ENCODE measurements at places on chromosomes 11 and 22.

GRCh38 chr22:46891382-46891951 lies 129.0 kb downstream of the TBC1D22A start:
- H3K27me3 ChIP-seq, result no peaks in the 10 kb centered on the region
- no peak overlapping the region for H3K27ac ChIP-seq
- DNase-seq, result no peak
- no peaks in the 10 kb centered on the region for H3K4me1 ChIP-seq

- H3K36me3 ChIP-seq, result peaks cover 73% of the 10 kb centered on the region
- H3K27me3 ChIP-seq, result no peaks in the 10 kb centered on the region
- no peak overlapping the region for H3K4me3 ChIP-seq
- peak; percentile 13 for DNase-seq
Observed at GRCh38 chr22:19065929-19066328, 56.3 kb downstream of the DGCR2 start.

DNA sequence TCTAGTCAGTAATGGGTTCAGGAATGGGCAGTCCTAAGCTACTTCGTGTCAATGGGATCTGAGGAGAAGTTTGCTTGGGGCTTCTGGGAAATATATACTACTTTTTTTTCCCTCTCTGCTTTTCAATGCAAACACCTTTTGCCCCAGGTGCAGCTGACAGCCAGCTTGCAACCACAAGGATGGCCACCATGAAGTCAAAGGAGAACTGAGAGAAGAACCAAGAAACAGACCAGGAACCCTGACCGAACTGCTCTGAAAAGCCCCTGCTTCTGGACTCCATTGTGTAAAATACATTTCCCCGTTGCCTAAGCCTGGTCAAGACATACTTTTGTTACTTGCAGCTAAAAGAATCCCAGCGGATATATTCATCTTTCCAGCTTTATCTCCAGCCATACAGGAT lies 20.1 kb upstream of the CD44 start:
- H3K27me3 ChIP-seq, result no peaks in the 10 kb centered on the region
- H3K36me3 ChIP-seq, result no peaks in the 10 kb centered on the region
- no peak overlapping the region for H3K27ac ChIP-seq
- H3K4me1 ChIP-seq, result peaks cover 11% of the 10 kb centered on the region

DNA sequence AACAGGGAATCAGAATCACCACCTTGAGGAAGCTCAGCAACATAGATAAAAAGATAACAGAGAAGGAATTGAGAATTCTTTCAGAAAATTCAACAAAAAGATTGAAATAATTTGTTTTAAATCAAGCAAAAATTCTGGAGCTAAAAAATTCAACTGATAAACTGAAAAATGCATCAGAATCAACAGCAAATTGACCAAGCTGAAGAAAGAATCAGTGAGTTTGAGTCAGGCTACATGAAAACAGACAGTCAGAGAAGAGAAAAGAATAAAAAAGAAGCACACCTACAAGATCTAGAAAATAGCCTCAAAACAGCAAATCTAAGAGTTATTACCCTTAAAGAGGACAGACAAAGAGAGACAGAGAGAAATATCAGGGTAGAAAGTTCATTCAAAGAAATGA lies 28.8 kb downstream of the BTG4 start:
- no peaks in the 10 kb centered on the region for H3K27me3 ChIP-seq
- no peak overlapping the region for H3K27ac ChIP-seq
- no peaks in the 10 kb centered on the region for H3K36me3 ChIP-seq
- H3K4me1 ChIP-seq, result no peaks in the 10 kb centered on the region
- no peak for DNase-seq
- no peak overlapping the region for H3K4me3 ChIP-seq

GRCh38 chr22:27801616-27802345 lies at the start of gene MN1:
Gene MN1, minus strand, starts transcription at chr22:27801756. Its CDS starts 1,213 bp downstream, at chr22:27800543.
- peaks cover 51% of the 10 kb centered on the region for H3K4me1 ChIP-seq
- peak within 1 kb of the TSS; percentile 93 for H3K27ac ChIP-seq
- DNase-seq, result no peak

- no peak for DNase-seq
- H3K4me3 ChIP-seq, result no peak overlapping the region
- no peak overlapping the region for H3K27ac ChIP-seq
- no peaks in the 10 kb centered on the region for H3K36me3 ChIP-seq
- no peaks in the 10 kb centered on the region for H3K4me1 ChIP-seq
- H3K27me3 ChIP-seq, result no peaks in the 10 kb centered on the region
Observed at GRCh38 chr11:131693756-131694155, 323.3 kb downstream of the NTM start.

GRCh38 chr22:20944042-20944441 lies 23.0 kb upstream of the AIFM3 start:
- DNase-seq, result no peak
- no peaks in the 10 kb centered on the region for H3K27me3 ChIP-seq
- H3K4me3 ChIP-seq, result no peak overlapping the region
- no peak overlapping the region for H3K27ac ChIP-seq

DNA sequence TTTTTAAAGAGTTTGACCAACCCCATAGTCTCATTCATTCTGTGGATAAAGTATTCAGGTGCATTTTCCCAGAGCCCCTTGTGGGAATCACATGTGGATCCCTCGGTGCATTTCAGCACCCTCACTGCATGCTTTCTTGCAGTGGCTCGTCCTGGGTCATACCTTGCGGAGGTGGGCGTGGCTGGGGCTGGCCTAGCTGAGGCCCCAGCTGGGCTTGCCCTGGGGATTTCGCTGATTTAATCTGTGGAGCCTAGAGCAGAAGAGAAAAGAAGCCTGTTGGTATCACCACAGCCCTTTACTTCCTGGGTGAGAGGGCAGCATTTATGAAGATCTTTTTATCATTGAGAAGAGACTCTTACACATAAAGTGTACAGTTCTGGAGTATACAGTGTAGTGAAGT lies 53.1 kb downstream of the FBXO7 start:
- no peaks in the 10 kb centered on the region for H3K27me3 ChIP-seq
- H3K27ac ChIP-seq, result no peak overlapping the region
- H3K36me3 ChIP-seq, result no peaks in the 10 kb centered on the region
- H3K4me3 ChIP-seq, result no peak overlapping the region
- no peak for DNase-seq
- H3K4me1 ChIP-seq, result no peaks in the 10 kb centered on the region

DNA sequence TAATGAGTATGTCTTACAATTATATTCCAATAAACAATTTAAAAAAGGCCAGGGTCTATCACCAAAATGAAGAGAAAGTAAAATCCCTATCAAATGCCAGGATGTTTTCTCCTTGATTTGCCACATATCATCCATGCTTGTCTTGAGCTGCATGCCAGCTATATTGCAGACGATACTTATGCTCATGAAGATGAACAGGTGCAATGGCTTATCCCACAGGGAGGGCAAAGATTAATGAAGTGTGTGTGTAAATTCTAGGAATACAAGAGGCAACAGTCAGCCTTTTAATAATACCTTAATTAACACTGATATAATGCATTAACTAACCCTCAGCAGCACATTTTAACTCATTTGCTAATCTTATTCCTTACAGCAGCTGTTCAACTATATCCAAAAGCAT lies 850.5 kb downstream of the KCNA4 start:
- DNase-seq, result no peak
- H3K4me1 ChIP-seq, result no peaks in the 10 kb centered on the region
- H3K27me3 ChIP-seq, result no peaks in the 10 kb centered on the region

GRCh38 chr22:11598492-11599440 lies 3929.2 kb upstream of the OR11H1 start:
- no peaks in the 10 kb centered on the region for H3K27me3 ChIP-seq
- DNase-seq, result no peak
- no peak overlapping the region for H3K4me3 ChIP-seq

- no peaks in the 10 kb centered on the region for H3K4me1 ChIP-seq
- no peak for DNase-seq
- H3K36me3 ChIP-seq, result no peaks in the 10 kb centered on the region
- no peak overlapping the region for H3K27ac ChIP-seq
- no peak overlapping the region for H3K4me3 ChIP-seq
Observed at GRCh38 chr11:124865902-124866851, 945 bp downstream of the ROBO3 start.

All from right atrium auricular region (tissue), 2 donors.